SHP77 (cell line): ENCODE measurements at places on chromosomes 5 and 9.

- DNase-seq, result no peak
Observed at GRCh38 chr5:176359658-176360057, 1.9 kb downstream of the KIAA1191 start.

DNA sequence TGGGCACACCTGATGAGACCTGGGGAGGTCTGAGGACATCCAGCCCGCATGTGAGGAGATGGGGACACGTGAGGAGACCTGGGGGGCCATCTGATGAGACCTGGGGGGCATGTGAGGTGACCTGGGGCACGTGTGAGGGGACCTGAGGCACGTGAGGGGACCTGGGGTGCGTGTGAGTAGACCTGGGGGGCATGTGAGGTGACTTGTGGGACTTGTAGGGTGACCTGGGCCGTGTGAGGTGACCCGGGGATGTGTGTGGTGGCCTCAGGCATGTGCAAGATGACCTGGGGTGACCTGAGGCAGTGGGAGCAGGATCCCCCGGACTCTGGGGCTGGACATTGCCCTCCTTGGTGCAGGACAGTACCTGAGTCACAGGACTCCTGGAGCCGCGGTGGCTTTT is 30.6 kb downstream of the PNPLA7 start:
- DNase-seq, result no peak

DNA sequence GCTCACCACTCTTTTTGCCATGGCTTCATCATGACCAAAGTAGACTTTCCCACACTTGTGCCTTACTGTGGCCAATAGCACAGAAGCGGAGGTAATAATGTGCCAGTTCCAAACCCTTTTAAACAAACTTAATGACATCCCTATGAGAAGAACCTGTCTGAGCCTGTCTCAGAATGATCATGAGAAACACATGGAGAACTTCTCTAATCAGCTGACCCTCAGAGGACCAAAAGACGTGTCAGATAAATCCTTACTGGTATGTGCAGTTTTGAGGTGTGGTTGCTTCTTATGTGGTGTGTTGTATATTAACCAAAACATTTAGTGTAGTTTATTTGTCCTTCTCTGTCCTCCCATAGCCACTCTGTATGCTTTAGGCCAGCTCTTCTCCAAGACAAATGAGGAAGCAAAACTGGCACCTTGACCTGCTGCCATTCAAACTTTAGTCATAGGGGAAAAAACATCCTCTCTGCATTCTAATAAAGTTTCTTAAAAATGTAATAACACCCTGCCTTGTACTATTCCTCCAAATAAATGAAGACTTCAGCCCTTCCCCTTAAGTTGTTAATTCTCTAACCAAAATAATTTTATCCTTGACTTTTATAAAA is 168.9 kb downstream of the MUSK start:
- DNase-seq, result no peak

- DNase-seq, result no peak
Observed at GRCh38 chr5:57842364-57843058, 359.9 kb upstream of the ACTBL2 start.

- no peak for DNase-seq
Observed at GRCh38 chr5:161001604-161002003, 149.6 kb upstream of the ATP10B start.

GRCh38 chr5:66848749-66849641 is 252.8 kb downstream of the MAST4 start:
- no peak for DNase-seq

- DNase-seq, result peak; percentile 23
Observed at GRCh38 chr9:133347515-133347984, 381 bp downstream of the MED22 start.

DNA sequence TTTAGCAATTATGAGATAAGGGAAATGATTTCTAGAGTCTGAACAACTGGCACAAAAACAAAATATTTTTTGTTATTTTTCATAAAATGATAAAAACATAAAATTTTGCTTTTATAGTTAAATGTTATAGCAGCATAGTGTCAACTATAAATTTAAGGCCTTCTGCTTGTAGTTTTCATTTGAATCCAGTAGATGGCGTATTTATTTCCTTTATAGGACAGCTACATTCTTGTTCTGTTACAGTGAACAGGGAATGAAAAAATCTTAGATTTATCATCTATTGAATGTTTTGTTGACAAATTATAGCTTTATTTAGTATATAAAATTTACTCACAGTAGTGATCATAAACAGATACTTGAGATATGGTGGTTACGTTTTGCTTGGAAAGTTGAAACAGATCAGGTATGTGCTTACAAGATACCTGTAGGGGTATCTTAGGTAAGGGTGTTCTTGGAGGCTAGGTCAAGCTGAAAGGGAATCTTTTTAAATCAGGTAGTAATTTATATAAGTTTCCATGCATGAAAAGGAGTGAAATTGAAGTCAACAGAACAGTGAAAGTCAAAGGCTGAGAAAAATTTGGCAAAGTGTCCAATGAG is 239.3 kb upstream of the GRIN3A start:
- peak; percentile 16 for DNase-seq

DNA sequence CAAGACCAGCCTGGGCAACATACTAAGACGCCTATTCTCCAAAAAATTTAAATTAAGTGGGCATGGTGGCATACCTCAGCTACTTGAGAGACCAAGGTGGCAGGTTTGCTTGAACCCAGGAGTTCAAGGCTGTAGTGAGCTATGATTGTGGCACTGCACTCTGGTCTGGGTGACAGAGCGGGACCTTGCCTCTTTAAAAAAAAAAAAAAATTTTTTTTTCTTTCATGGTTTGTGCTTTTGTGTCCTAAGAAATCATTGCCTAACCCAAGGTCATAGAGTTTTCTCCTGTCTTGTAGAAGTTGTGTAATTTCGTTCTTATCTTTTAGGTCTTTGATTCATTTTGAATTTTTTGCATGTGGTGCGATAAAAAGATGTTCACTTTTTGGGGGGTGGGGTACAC is 12.3 kb downstream of the GPBP1 start:
- no peak for DNase-seq

- DNase-seq, result no peak
Observed at GRCh38 chr9:129208207-129209032, 30.4 kb upstream of the IER5L start.

DNA sequence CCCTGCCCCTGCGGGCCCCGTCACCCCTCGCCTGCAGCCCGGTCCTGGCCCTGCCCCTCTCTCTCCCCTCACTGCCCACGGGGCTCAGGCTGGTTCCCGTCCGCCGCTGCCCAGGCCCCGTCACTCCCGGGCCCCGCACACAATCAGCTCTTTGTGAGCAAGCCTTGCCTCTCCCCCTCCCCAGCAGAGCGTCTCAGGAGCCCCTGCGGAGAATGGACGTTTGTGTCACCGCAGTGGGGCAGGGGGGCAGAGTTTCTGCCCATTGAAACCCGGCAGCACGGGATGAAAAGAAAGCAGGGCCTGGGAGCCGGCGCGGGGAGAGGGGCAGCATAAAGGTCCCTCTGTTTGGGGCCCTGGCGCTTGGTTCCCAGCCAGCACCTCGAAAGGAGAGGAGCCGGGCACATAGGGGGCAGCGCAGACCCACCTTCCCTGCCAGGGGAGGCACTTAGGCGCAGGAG is 13.5 kb upstream of the NUP214 start:
- no peak for DNase-seq

GRCh38 chr9:121818016-121818661 is 166.7 kb downstream of the DAB2IP start:
- no peak for DNase-seq

DNA sequence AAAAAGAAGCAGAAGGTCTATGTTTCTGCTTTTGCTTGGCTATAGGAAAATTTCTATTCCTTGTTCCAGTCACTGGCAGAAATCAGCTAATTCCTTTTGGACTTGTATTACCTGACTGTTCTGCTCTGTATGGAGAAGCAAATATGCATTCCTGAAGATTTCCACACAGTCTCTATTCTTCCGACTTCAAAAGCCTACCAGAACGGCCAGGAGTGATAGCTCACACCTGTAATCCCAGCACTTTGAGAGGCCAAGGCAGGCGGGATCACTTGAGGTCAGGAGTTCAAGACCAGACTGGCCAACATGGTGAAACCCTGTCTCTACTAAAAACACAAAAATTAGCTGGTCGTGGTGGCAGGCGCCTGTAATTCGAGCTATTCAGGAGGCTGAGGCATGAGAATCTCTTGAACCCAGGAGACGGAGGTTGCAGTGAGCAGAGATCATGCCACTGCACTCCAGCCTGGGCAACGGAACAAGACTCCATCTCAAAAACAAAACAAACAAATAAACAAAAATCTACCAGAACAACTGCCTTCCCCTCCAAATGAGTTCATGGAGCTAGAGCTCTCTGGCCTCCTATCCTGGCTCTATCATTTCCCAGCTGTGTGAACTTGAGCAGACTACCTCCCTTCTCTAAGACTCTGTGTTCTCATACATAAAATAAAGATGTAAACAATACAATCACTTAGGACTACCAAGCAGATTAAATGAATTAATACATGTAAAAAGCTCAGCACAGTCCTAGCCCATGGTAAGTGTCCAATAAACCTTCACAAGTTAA is 17.0 kb downstream of the MYO10 start:
- DNase-seq, result no peak

- DNase-seq, result no peak
Observed at GRCh38 chr5:61402244-61402823, 70.3 kb downstream of the ZSWIM6 start.

GRCh38 chr5:150661821-150662596 is 958 bp downstream of the MYOZ3 start:
- DNase-seq, result no peak

- no peak for DNase-seq
Observed at GRCh38 chr5:83467371-83468035, 4.0 kb upstream of the VCAN start.

DNA sequence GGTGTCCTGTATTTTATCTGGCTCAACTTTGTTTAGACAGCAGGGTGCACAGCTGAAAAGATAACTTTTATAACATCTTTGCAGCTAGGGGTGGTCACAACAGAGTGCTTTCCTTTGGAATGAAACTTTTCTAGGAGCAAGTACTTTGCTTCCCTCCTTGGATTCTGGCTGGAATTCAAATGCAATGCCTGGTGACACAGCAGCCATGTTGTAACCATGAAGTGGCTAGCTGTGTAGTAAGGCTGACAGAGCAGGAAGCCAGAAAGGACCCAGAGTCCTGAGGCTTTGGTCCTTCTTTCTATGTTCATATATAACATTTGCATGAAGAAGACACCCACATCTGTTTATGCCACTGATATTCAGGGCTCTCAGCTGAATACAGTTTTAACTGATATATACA is 48.1 kb downstream of the TENT4A start:
- DNase-seq, result no peak

DNA sequence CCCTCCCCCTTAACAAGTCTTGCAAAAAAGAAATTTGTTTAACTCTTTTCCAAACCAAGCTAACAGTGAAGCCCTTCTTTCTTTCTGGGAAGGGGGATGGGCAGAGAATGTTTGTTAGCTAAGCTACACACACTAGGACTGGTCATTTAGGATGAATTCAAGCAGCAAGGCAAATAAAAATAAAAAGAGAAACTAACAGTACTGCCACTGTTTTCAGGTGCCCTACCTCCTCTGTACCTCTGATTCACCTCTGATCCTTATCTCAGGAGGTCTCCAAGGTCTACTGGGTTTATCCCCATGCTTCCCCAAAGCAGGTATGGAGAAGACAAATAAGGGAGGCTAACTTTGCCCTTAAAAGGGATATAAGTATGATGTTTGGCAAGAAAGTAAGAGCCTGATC is 52.9 kb downstream of the ELL2 start:
- DNase-seq, result no peak

GRCh38 chr5:91194824-91195381 is 188.2 kb downstream of the ARRDC3 start:
- DNase-seq, result no peak

- no peak for DNase-seq
Observed at GRCh38 chr9:112853882-112854585, 36.6 kb downstream of the SLC46A2 start.

- DNase-seq, result no peak
Observed at GRCh38 chr5:111742177-111742994, 14.6 kb downstream of the NREP start.

DNA sequence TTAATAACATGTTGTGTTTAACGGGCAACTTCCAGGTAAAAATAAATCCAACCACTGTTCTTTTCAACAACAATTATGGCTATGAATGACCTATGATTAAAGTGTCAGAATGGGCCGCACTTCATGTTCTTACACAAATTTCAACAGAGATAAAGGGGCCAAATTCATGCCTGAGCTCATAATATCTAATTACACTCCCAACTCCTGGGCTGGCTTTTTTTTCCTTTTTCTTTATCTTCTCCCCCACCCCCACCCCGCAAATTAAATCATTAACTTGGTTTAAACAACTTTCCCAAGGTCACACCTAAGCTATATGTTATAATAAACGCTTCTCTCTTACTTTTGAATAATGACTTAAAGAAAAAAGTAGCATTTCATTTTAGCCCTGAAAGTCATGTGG is 25.8 kb downstream of the ZNF608 start:
- no peak for DNase-seq

DNA sequence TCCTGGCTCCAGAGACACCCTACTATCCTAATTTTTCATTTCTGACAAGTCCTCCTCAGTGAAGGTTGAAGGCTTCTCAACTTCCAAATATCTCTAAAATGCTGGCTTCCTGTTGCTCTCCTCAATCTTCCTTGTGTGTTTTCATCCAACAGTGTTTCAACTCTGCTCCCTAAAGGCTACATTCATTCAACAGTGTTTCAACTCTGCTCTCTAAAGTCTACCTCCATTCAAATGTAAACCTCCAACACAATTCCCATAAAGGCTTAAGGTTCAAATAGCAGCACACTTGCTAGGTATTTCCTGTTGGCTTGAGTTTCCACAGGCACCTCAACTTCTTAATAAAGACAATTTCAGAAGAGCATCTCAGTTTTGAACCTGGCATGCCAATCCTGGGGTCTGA is 164.8 kb downstream of the HINT1 start:
- DNase-seq, result no peak

DNA sequence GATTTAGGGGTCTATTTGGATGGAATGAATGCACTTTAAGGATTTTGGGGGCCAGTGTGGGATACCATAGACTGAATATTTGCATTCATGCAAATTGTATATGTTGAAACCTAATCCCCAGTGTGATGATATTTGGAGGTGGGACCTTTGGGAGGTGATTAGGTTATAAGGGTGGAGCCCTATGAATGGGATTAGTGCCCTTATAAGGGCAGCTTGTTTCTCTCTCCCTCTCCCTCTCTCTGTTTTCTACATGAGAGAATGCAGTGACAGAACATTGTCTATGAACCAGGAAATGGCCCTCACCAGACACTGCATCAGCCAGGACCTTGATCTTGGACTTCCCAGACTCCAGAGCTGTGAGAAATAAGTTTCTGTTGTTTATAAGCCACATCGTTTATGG is 166.1 kb downstream of the MED10 start:
- no peak for DNase-seq

- no peak for DNase-seq
Observed at GRCh38 chr5:26003966-26004365, 1034.4 kb downstream of the CDH9 start.

DNA sequence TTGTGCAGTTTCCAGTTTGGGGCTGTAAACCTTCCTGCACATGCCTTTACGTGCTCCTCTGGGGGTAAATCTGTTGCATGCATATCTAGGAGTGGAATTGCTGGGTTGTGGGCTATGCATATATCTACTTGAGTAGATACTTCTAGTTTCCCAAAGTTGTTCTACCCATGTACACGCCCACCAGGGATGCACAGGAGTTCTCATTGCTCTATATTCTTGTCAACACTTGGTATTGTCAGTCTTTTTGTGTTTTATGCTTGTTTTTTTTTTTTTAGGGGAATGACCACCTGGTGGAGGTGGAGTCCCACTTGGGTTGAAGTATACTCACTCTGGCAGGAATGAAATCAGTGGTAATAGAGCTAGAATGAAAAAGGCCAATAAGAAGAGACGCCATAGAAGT is 23.0 kb downstream of the FOXE1 start:
- no peak for DNase-seq

- DNase-seq, result no peak
Observed at GRCh38 chr9:105883847-105884246, 189.5 kb downstream of the TMEM38B start.
